Suppressor macrophage treated with lipopolysaccharide for 1 hour (primary cell): ENCODE measurements at places on chromosomes 1 and 21.

- DNase-seq: no peak
Measured at GRCh38 chr1:206961668-206962067, 8.6 kb downstream of the FCAMR start.

- DNase-seq: no peak
Measured at GRCh38 chr1:62897788-62898187, 113.9 kb downstream of the ATG4C start.

DNA sequence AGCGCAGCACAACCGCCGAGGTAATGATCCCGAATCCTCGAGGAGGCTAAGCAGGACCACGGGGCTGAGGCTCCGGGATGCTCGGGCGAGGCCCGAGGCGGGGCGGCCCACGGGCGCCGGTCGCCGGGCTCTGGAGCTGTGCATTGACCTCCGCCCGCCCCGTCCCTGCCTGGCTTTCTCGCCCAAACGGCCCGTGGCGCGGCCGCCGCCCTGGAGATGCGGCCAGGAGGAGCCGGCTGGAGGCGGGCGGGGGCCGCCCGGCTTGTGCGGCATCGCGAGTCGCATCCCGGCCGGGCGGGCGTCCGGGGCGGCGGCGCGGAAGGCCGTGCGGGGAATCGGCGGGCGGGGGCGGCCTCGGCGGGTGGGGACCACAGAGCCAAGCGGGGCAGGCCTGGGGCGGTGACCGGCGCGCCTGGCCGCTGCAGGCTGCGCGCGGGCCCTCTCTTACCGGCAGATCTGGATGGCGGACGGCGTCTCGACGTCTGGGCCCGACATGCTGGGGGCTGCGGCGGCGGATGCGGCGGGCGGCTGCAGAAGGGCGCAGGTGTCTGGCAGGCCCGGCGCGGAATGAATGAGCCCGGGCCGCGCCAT, 663 bp downstream of the ACOT7 start:
- peak; percentile 32 for DNase-seq

DNA sequence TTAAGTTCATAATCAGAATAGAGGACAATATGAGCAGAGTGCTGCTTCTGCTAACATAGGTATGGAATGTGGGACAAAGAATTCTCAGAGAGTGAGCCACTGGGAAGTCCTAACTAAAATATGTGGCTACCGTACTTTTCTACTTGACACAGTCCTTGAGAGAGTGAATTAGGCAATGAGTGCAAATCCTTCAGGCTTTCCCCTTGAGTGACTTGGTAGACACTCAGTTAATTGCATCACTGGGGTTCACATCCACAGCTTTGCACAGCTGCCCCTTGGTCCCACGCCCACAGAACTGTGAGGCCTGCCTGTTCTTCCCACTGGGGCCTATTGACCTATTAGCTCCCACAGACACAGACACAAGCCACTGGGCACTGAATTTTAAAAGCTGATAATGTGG, 40.5 kb upstream of the PAXBP1 start:
- peak; percentile 86 for DNase-seq

DNA sequence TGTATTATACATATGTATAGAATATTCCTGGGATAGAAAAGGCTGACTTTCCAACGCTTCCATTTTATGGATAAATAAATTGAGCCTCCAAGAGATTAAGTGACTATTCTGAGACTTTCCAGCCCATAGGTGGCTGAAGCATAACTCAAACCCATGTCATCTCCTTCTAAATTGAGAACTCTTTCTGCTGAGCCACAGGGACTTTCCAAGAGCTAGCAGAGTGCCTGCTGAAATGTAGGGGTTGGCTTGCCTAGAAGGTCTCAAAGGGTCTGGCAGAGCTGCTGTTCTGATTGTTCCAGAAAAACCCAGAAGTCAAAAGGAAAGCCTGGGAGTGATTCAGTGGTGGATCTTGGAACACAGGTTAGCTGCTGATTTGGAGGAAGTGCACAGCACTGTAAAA, 146.4 kb upstream of the BEND5 start:
- DNase-seq: no peak

- no peak for DNase-seq
Measured at GRCh38 chr1:86993269-86993985, 79.0 kb downstream of the HS2ST1 start.

DNA sequence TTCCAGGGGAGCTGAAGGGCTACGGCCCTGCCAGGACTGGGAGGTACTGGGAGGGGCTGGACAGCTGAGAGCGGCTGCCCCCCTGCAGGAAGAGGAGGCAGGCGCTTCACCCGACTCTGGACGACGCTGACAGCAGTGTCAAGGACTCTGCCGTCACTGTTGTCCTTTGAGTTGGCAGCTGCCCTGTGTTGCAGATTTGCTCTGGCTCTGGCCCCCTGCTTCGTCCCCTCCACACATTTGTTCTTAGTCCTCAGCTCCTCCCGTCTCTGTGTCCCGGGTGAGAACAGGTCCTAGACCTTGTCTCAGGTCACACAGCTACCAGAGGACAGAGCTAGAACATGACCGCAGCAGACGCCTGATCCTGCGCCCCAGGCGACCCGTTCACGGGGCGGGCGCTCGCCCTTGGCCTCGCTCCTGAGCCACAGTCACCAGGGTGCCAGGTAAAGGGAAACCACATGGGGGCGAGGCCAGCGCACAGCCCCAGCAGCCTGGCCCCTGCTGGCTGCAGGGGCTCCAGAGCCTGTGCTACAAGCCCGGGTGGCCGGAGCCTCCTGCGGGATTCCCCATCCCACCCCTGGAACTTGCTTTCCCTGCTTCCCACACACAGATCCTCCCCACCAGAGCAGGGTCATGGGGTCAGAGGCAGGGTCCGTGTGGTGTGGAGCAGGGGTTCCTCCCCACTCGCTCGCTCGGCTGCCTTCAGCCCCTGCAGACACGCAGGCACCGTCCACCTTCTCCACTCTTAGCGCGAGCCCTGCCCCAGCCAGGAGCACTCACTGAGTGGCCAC, 10.7 kb upstream of the NPHP4 start:
- DNase-seq: no peak

GRCh38 chr1:224541901-224542630, 74.1 kb upstream of the CNIH3 start:
- DNase-seq: no peak

DNA sequence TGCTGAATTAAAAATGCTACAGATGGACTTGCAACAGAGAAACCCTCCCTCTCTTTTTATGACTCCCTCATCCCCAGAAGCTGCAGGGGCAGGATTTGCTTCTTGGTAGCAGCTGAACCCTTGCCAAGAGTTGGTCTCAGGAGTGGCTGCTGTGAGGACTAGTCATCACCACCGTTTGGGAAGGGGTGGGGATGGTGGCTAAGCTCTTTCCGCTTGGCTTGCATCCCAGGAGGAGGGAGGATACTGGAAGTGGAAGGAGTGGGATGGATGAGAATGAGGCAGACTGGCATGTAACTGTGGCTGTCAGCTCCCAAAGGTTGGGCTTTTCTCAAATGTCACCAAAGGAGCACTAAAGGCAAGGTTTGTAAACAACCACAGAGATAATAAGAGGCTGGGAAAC, 50.8 kb upstream of the COL24A1 start:
- no peak for DNase-seq

GRCh38 chr1:182029002-182029378, 32.5 kb downstream of the ZNF648 start:
- no peak for DNase-seq

DNA sequence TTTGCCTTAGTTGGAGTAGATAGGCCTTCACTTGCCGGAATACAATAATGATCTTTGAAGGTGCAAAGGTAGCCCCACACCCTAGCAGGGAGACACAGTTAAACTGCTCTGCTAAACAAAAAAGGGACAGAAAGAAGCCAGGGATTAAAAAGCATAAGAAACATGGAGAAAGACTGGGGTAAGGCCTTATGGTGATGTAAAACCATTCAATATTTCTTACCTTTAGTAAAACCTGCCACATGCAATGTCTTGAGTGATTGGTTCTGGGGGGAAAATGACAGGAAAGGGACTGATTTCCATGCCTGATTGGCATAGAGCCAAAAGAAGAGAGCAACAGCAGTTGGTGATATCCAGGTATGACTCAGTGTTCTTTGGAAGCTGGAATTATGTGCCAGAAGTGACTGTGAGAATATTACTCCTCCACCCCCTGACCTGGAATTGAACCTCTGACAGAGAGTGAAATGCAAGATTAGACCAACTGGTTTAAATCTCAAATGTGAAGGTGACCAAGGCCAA, 8.1 kb downstream of the DNASE2B start:
- DNase-seq: no peak

DNA sequence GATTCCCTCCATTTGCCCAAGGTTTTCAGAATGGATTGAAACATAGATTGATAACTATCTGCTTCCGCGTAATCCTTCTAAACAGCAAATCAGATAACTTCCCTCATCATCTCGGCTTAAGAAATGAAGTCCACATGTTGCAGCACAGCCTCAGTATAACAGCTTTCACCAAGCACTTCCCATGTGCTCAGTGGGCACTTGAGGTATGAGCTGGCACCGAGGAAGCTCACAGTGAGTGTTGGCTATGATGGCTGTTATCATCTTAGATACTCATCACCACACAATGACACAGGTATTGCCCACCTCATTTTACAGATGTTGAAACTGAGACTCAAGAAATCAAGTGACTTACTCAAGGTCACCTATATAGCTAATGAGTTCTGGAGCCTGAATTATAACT, 43.2 kb downstream of the RCSD1 start:
- peak; percentile 43 for DNase-seq

GRCh38 chr1:68808351-68808750, 311.5 kb upstream of the DEPDC1 start:
- DNase-seq: no peak

GRCh38 chr1:180482425-180483275, 19.7 kb downstream of the ACBD6 start:
- DNase-seq: peak; percentile 67

GRCh38 chr1:230682882-230683610, 30.9 kb downstream of the AGT start:
- no peak for DNase-seq

GRCh38 chr1:16204216-16204615, 8.2 kb downstream of the ARHGEF19 start:
- DNase-seq: no peak

- no peak for DNase-seq
Measured at GRCh38 chr1:181525104-181525721, 41.9 kb downstream of the CACNA1E start.
